Activated naive CD4-positive, alpha-beta T cell treated with anti-CD3 and anti-CD28 coated beads, Interleukin-2, amount 10 ng/mL, durations not matched to agents 5 hours and 36 hours (primary cell): ENCODE measurements at places on chromosomes 5 and 9. TPM values are rescaled to one million over a fixed set of nuclear protein-coding genes. Genes with fewer than 3 reads are reported as not detected.

The FOXD4L3 gene
- total RNA-seq: not detected

The TCF7 gene
- total RNA-seq: 310 TPM

The PCDHB10 gene
- not detected for total RNA-seq

The TMOD1 gene
- 0.48 TPM for total RNA-seq

The PLPP7 gene
- 0.34 TPM for total RNA-seq

The CCDC192 gene
- total RNA-seq: not detected

The GARIN3 gene
- not detected for total RNA-seq

The GHR gene
- not detected for total RNA-seq

The FRMD3 gene
- total RNA-seq: 0.71 TPM

The DOCK8 gene
- total RNA-seq: 318 TPM

The OXCT1 gene
- 49.3 TPM for total RNA-seq

The TMC1 gene
- total RNA-seq: not detected

The OTP gene
- not detected for total RNA-seq

The CDH9 gene
- total RNA-seq: not detected

The ANKRD55 gene
- total RNA-seq: 16.1 TPM

The LHFPL2 gene
- 0.23 TPM for total RNA-seq

The DDX31 gene
- total RNA-seq: 12.9 TPM

The TSSK1B gene
- total RNA-seq: not detected

The C9orf153 gene
- not detected for total RNA-seq

The SPINK13 gene
- not detected for total RNA-seq

The PPIC gene
- not detected for total RNA-seq

The SCGB3A2 gene
- total RNA-seq: not detected

The PCDHGA4 gene
- total RNA-seq: 0.10 TPM

The GRXCR2 gene
- not detected for total RNA-seq

The FGF18 gene
- total RNA-seq: not detected

The CBY3 gene
- total RNA-seq: 0.71 TPM

The MRPL50 gene
- 10.9 TPM for total RNA-seq

The PROB1 gene
- total RNA-seq: 2.6 TPM

The PCDHB14 gene
- total RNA-seq: not detected

The IL13 gene
- 2.7 TPM for total RNA-seq

The COL27A1 gene
- 2.8 TPM for total RNA-seq

The LOX gene
- not detected for total RNA-seq

The CTNNAL1 gene
- total RNA-seq: 13.3 TPM

The PCDHGA8 gene
- 0.05 TPM for total RNA-seq

The PDE4D gene
- 120 TPM for total RNA-seq

The PPP2R2B gene
- total RNA-seq: 0.48 TPM

The SLC25A48 gene
- not detected for total RNA-seq

The SHOC1 gene
- total RNA-seq: not detected

The GCNT4 gene
- 2.0 TPM for total RNA-seq

The TMEM245 gene
- total RNA-seq: 29.8 TPM

The EQTN gene
- total RNA-seq: not detected

The UBE2D2 gene
- total RNA-seq: 220 TPM

The PCDHB7 gene
- total RNA-seq: not detected

The NSUN2 gene
- 66.7 TPM for total RNA-seq

The DENND1A gene
- 16.5 TPM for total RNA-seq

The OR1Q1 gene
- total RNA-seq: not detected

The HRH2 gene
- total RNA-seq: 34.5 TPM

The ANKRD34B gene
- not detected for total RNA-seq

The FOXI1 gene
- not detected for total RNA-seq

The TMEM232 gene
- total RNA-seq: 0.43 TPM

The TTC23L gene
- total RNA-seq: not detected

The RNF180 gene
- not detected for total RNA-seq

The TAF11L10 gene
- total RNA-seq: not detected

The MARCOL gene
- total RNA-seq: not detected

The NR6A1 gene
- total RNA-seq: 0.19 TPM
